ENCODE measurements at places on chromosomes 3 and 15.
A peak's percentile ranks its signal among the peaks of the same experiment; 100 is the strongest.

GRCh38 chr3:115322901-115323300, 175.8 kb upstream of the ZBTB20 start:
- no peak for DNase-seq

DNA sequence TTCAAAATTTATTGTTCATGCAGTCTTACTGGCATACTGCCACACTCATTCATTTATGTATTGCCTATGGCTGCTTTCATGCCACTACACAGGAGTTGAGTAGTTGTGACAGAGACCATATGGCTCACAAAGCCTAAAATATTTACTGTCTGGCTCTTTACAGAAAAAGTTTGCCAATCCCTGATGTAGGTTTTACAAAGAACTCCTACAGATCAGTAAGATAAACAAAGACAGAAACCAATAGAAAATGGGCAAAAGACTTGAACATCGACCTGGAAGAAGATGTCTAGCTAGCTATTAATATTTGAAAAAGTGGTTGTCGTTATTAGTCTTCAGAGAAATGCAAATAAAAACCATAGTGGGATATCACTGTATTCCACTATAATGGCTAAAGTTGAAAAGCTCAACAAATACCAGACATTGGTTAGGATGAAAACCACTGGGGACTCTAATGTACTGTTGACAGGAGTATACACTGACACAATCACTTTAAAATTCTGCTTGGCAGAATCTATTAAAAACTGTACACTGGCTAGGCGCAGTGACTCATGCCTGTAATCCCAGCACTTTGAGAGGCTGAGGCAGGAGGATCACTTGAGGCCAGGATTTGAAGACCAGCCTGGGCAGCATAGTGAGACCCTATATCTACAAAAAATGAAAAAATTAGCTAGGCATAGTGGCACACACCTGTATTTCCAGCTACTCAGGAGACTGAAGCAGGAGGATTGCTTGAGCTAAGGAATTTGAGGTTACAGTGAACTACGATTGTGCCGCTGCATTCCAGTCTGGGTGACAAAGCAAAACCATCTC, 87.7 kb downstream of the NEO1 start:
- DNase-seq = no peak

DNA sequence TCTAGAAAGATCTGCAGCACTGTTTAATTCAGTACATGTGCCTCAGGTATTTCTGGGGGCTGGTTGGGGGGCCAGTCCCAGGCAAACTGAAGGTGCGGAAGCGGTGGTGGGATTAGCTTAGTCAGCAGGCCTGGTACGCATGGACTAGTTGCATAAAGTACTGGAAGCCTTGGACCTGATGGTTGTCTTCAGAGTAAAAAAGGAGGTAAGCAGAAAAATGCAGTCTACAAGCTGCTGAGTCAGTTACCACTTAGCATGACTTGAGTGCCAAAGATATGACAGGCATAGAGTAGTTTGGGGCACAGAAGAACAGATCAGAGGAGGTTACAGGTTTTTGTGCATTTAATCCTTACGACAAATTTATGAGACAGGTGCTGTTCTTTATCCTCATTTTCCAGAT, 19.9 kb upstream of the GOLGA8J start:
- no peak for DNase-seq

DNA sequence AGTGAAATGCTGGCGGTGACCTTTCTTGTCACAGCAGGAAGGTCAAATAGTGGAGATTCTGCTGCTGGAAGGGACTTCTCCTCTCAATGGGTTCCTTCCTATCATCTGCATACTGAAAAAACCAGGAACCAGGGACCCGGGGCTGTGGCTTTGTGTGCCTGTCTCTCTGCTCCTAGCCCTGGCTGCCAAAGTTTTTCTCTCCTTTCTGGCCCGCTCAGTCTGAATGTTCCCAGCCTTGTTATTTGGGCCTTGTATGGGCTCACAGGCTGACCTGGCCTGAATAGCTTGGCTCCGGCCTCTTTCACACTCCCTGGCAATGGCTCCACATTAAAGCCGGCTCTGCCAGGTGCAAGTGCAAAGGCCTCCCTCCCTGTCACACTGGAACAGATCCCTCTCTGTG, 94.7 kb downstream of the LRIG1 start:
- no peak for DNase-seq

DNA sequence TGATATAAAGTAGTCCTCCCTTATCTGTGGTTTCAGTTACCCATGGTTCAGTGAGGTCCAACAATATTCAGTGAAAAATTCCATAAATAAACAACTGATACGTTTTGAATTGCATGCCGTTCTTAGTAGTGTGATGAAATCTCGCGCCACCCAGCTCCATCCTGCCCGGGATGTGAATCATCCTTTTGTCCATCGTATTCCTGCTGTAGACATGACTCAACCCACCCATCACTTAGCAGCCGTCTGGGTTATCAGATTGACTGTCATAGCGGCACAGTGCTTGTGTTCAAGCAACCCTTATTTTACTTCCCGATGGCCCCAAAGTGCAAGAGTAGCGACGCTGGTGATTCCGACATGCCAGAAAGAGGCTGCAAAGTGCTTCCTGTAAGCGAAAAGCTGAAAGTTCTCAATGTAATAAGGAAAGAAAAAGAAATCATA, 48.0 kb upstream of the MEX3B start:
- peak; percentile 99 for DNase-seq

DNA sequence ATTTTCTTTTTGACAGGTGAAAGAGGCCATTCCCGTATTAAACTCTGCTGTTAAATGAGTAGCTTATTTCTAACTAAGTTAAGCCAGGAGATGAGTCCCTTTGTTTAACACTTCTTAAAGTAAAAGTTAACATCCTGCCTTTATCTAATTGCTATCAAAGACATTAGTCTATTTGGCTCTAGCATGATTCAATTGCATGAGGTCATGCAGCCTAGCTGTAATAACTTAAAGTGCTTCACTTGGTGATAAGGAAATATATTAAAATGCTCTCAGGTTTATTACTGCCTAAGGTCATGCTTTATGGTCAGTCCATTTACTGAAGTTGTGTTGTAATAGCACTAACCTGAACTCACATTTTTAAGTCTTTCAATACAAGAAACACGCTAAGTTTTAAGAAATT, 82.3 kb upstream of the MLF1 start:
- no peak for DNase-seq

- DNase-seq = no peak
Measured at GRCh38 chr3:88168171-88168570, 18.4 kb downstream of the C3orf38 start.

DNA sequence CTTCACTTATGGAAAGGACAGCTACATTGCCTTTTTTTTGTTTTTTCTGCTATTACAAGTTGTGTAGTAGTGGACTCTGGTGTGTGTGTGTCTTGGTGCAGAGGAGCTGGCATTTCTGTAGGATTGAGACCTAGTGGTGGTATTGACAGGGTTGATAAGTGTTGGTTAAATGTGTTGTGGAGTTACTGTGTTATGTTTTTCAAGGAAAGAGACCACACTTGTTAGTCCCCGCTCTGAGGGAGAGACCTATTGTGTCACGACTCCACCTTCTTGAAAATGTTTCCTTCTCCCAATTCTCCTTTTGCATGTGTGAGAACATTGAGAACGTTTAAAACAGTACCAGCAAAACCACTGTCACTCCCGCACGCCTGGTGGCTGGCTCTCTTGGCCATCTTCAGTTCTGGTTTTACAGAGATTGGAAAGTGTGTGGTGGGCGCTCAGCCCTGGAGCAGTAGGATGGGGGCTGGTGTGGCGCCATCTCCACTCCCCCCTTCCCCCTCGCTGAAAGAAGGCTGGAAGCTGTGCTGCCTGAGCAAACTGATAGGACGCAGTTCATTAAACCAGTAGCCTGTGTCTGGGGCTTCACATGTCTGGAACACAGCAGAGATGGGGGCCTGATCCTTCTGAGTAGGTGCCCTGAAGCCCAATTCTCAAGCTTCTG, 5.5 kb downstream of the KLF13 start:
- no peak for DNase-seq

DNA sequence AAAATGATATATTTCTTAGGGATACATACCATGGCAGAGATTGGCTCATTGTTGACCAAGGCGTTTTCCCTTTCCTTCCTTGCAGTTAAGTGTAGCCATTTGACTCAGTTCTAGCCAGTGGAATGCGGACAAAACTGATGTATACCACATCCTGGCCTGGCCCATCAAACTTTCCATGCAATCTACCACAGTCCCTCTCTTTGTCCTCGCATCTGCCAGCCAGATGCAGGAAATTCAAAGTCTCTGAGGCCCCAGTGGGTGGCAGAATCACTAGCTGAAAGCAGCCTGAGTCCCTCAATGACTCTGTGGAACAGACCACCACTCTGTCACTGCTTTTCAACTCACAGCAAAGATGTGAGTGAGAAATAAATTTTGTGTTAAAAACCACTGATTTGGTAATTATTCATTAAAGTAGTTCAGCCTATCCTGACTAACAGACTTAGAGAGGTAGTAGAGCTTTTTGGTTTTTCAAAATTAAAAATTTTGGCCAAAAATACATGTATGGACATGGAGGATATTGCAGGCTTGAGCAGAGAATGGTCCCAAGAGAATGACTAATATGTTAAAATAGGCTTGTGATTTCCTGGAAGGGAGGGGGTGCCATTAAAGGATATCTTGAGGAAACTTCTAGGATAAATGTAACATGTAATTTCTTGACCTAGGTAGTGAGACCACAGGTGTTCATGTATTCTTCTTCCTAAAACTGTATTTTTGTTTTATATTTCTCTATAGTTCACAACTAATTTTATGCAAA, 10.9 kb downstream of the LRRFIP2 start:
- DNase-seq = peak; percentile 65

GRCh38 chr3:125436921-125437320, 61.8 kb upstream of the ZNF148 start:
- no peak for DNase-seq

DNA sequence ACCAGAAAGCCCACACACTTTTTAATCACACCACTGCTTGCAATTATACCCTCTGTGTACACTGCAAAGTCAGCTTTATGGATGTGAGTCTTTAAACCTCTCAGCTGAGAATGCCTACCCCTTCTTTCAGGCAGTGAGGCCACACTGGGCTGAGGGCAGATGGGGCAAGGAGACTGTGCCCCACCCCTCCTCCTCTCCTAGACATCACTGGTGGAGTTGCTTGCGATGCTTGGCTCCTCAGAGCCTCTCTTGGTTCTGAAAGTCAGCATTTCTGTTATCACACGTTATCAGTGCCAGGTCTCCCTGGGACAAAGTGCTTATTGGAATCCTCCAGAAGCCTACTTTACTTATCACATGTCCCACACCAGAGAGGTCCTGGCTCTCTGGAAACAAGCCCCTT, 128.2 kb downstream of the ZNF621 start:
- DNase-seq = no peak

GRCh38 chr3:58531956-58532355, 5.0 kb downstream of the ACOX2 start:
- DNase-seq = no peak

DNA sequence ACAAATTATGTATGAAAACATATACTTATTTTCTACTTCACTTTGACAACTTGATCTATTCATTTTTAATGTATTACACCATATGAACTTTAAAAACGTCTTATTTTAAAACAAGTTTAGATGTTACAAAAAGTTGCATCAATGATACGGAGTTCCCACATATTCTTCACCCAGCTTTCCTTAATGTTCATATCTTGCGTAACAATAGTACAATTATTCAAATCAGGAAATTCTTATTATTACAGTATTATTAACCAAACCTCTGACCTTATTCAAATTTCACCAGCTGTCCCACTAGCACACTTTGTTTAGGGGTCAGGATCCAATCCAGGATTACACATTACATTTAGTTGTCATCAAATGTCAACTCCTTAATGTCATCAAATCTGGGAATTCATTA, 12.9 kb upstream of the XRN1 start:
- no peak for DNase-seq

DNA sequence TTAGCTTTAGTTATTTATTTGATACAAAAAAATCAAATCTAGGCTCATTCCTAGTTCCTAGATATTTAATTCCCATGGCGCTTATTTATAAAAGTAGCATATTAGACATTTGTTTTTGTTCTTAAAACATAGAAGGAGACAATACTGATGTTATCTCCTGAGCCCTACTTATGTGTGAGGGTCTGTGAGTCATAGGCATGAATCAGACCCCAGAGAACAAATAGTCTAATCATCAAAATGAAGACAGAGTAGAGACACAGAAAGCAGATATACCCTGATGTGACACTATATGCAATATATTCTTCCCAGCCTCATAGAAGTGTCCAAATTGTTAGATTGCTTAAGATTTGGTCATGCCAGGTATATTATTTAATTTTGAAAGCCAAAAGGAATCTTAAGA, 44.9 kb downstream of the PEX5L start:
- DNase-seq = no peak

GRCh38 chr3:50676031-50676705, 1.4 kb downstream of the DOCK3 start:
- no peak for DNase-seq

DNA sequence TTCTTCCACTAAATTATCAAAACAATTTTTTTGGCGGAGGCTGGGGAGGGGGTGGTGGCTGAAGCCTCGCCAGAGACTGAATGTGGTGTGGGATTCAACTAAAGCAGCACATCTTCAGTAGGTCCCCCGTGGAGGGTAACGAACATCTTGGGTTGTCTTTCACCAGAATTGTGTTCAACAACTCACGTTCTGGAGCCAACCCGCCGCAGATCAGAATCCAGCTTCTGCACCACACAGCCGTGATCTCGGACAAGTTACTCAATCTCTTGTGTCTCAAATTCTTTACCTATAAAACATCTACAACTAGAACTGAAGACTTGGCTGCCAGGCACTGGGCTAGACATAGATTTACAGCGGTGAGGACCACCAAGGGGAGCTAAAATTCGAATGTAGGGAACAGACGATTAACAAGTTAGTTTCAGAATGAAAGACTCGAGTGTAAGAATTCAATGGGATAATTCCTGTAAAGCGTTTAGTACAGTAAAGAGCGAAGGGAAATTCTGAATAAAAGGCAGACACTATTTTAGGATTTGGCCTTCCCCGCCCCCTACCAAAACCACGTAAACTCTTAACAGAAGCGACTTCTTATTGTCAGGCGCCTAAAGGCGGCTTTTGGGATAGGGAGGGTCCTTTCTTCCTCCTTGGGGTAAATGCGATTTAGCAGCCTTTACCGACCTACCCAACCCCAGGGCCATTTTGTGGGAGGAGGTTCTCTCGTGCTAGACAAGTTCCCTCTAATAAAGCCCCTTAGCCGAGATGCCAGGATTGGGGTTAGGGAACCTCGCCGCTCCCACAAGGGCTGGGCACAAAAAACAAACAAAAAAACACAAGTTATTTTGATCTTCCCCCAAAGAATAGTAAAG, 697 bp upstream of the RAB5A start:
- no peak for DNase-seq

- no peak for DNase-seq
Measured at GRCh38 chr3:115217292-115217677, 70.2 kb upstream of the ZBTB20 start.

DNA sequence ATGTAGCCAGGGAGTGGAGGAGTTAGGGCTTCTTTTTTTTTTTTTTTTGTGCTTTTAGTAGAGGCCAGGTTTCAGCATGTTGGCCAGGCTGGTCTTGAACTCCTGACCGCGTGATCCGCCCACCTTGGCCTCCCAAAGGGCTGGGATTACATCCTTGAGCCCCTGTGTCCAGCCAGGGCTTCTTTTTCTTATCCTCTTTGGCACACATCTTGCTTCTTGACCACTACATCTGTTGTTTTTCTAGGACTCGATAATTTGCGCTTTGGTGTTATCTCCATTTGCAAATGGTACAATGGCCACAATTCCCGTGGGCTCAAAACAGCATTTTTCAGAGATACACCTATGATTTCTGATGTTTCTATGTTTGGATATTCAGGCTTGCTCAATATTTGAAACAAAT, 4.2 kb downstream of the SKIL start:
- DNase-seq = no peak

- no peak for DNase-seq
Measured at GRCh38 chr15:49693498-49693897, 72.7 kb downstream of the DTWD1 start.

All from brain microvascular endothelial cell (primary cell).